ELR (cell line): ENCODE measurements at places on chromosomes 16 and 17.

- DNase-seq = no peak
These were observed 4.7 kb upstream of the PIPOX start for GRCh38 chr17:29038085-29038795.

- DNase-seq = no peak
These were observed 5.8 kb downstream of the PRSS27 start for GRCh38 chr16:2713985-2714774.

DNA sequence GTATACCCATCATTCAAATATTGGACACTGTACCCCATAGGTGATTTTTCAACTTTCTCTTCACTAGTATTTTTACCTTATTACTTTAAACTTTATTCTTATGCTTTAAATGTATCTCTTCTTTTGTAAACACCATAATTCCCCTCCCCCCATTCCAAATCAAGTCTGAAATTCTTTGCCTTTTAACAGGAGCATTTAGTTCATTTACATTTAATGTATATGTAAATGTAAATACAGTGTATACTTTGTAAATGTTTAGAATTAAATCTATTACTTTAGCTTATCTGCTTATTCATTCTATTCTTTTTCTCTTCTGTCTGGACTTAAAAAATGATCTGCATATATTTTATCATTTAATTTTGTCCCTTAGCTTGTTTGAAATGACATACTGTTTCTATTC, 30.0 kb upstream of the ADGRG1 start:
- no peak for DNase-seq

DNA sequence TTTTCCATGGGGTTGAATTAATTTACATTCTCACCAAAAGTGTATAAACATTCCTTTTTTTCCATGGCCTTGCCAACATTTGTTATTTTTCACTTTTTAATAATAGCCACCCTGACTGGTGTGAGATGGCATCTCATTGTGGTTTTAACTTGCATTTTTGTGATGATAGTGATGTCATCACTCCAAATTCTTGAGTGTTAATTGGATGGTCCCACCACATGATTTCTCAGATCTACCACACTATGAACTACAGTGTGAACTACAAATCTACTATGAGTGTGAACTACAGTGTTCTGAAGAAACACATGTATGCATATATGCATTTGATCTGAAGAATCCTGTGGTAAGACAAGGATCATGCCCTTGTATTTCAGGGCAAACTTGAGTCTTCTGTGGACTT, 340.1 kb downstream of the ABCC12 start:
- no peak for DNase-seq

- no peak for DNase-seq
These were observed 1.6 kb downstream of the STAC2 start for GRCh38 chr17:39223907-39224777.
